Peyer's patch (tissue), 4 donors: ENCODE measurements at places on chromosomes 2 and 18. TPM values are rescaled to one million over a fixed set of nuclear protein-coding genes. Genes with fewer than 3 reads are reported as not detected.

DNA sequence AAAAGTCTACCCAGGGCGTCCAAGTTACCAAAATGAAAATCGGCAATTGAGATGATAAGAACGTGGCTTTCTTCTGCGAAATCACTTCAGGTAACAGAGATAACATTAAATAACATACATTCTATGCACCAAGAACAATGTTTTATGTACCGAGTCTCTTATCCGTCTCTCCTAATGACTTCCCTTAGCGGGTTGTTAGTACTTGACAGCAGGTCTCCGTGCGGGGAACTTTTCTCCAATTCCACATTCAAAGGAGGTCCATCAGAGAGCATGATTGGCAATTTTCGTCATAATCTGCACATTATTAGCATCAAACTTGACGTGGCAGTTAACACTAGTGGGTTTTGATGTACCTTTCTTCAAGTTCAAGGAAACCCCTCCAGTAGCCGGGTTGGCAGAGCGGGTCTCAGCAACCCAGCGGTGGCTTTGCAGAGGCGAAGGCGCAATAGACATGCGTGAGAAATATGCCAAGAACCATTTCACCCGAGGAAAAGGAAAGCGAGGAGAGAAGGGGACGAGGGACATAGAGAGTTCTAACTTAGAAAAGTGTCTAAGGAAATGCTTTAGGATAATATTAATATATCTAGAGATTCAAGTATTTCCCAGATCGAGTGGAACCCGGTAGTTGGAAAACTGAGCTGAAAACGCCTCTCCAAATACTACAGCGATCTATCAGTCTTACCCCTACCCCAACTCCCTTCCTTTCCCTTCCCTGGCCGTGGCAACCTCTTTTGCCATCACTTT is 5.0 kb downstream of the EVX2 start:
- no peak for DNase-seq

GRCh38 chr2:121902171-121902591 is 146.7 kb downstream of the TSN start:
- no peak for DNase-seq

GRCh38 chr2:241801611-241802420 is 7.2 kb upstream of the NEU4 start:
- no peak for DNase-seq

DNA sequence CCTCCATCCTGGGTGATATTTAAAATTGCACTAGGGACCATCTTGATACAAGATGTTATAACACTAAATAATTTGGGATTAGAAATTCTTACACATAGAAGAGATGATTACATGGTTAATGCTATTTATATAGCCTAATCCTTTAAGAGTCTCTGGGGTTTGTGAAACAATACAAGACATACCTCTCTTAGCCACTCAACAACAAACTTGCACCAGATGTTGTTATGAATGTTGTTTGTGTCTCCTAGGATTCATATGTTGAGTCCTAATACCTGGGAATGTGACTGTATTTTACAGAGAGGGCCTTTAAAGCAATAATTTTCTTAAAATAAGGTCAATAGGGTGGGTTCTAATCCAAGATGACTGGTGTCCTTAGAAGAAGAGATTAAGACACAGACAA is 678.3 kb downstream of the NYAP2 start:
- DNase-seq = no peak

GRCh38 chr18:7011142-7011541 is 106.5 kb downstream of the LAMA1 start:
- no peak for DNase-seq

DNA sequence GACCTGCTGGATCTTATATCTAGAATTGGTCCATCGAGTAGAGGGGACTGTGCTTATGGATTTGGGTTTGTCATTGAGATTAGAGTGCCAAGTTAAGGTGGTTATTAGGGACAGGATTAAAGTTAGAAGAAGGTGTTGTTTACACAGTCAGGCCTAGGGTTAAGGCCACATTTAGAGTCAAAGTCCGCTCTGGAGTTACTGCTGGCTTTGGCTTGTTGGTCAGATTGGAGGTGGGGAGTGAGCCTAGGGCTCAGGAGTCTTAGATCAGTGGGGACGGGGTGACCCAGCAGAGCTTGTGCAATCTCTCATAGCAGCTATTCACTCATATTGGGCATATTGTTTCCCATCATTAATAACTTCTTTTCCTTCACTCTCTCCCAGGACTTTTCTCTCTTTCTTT is 13.5 kb upstream of the EPAS1 start:
- no peak for DNase-seq

- no peak for DNase-seq
These were observed 393.5 kb downstream of the TMEM182 start for GRCh38 chr2:103155308-103155707.

- DNase-seq = no peak
These were observed 1.2 kb downstream of the OTX1 start for GRCh38 chr2:63051795-63052333.

GRCh38 chr2:148161909-148162435 is 141.1 kb downstream of the MBD5 start:
- no peak for DNase-seq

GRCh38 chr2:31553362-31553761 is 27.4 kb downstream of the SRD5A2 start:
- DNase-seq = no peak

DNA sequence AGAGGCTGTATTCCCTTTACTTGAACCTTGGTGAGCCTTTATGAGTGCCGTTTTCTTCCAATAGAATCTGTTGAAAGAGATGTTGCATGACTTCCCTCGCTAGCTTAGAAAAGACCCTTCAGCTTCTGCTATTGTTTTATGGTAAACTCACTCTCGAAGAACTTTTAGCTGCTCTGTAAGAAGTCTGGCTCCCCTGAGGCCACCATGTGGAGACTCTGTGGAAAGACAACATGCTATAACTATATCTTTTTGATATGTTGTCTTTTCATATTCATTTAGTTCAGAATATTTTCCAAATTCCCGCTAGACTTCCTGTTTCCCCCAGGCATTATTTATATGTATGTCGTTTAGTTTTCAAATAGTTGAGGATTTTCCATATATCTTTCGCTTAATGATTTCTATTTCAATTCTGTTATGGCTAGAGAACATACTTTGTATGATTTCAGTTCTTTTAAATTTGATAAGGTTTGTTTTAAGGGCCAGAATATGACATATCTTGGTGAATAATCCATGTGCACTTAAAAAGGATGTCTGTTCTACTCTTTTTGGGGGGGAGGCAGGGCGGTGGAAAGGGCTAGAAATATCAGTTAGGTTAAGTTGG is 64.1 kb downstream of the PTPN4 start:
- peak; percentile 55 for DNase-seq

DNA sequence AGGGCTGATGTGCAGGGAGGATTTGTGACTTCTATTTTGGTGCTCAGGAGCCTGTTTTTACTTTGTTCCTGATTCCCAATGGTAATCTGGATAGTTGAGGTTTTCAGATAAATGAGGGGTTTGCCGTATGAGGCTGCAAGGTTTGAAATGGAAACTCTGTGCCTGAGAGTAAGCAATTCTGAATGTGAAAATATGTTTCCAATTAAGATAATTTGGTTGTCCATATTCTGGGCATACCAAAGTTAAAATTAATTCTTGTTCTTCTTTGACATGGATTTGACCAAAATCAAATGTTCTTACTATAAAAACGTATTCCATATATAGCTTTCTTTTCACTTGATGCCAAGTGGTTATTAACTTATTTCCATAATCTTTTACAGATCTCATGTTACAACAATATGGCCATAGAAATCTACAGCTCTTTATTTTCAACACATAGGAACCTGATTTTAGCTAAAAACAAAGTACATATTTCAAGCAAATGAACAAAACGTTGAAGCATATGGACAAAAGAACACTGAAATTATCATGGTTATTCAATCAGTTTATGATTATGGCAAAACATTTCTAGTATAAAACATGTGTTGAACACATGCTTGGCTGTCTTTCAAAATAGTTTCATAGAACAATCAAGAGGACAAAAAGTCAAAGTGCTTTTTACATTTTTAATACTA is 63.4 kb upstream of the ARHGAP28 start:
- DNase-seq = no peak

DNA sequence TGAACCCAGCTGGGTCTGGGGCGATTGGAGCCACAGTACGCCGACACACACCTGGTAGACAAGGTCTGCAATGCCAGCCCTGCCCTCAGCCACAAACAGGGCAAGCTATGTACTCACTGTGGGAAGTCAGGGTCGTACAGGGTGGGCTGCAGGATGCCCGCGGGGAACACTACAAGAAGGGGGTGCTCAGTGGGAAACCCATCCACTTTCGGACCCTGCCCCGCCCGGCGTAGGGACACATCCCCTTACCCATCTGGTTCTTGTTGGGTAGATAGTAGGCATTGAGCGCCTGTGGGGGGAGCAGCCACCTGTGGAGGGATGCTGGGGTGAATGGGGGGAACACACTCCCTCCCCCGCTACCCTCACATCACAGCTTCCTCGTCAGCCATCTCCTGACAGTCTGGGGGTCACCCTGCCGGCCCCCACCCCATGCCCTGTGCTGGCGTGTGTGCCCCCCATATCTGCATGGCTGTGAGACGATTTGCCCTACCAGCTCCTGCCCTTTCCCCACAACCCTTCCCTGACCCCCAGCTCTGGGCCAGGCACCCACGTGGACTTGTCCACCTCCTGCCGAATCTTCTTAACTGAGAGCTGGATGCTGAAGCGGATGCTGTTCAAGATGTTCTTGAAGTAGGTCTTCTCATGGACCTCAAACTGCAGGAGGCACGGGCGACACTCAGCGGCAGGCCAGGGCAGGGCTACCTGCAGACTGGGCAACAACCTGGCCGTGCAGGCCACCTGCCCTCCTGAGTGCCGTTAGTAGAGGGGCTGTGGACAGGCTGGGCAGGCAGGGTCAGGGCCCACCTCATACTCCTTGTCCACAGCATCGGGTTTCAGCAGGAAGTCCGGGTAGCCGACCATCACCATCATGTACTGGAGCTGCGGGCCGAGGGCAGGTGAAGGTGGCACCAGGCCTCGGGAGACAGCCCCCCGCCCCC is 5.1 kb downstream of the ECEL1 start:
- DNase-seq = no peak

- DNase-seq = peak; percentile 42
These were observed 92.7 kb downstream of the USP40 start for GRCh38 chr2:233473878-233474277.

GRCh38 chr2:236165842-236166795 is 2.1 kb downstream of the GBX2 start:
- no peak for DNase-seq

DNA sequence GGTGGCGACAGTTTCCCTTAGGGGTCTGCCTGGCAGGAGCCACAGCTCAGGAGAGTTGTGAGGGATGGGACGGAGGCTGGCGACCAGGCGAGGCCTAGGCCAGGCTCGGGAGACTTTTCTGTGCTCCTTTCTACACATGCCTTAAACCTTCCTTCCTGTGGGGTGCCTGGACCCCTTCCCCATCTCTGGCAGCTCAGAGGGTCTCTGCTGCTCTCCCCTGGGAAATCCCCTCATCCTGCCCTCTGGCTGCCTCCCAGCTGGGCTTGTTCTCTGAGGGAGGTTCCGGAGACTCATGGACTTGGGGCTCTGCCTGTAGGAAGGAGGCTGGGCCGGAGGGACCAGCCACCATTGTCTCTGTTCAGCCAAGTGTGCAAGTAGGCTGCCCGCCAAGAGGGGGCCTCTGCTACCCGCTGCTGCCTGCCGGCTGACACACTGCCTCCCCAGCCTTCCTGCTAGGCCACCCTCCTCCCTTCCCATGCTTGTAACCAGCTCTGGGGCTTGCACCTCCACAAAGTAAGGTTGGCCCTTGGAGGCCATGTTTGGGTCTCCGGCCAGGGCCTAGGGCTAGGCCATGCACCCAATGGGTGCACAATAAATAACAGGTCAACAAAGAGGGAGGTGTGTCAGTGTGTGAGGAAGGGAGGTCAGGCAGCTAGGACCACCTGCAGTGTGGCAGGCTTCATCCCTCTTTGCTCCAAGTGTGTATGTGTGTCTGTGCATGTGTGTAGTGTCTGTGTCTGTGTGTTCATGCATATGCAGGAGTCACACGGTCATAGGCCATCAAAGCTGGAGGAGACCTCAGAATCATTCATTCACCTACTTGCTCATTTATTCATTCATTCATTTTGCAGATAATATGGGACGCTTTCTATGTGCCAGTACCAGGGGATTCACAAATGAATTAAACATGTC is 28.8 kb downstream of the PSD4 start:
- no peak for DNase-seq

DNA sequence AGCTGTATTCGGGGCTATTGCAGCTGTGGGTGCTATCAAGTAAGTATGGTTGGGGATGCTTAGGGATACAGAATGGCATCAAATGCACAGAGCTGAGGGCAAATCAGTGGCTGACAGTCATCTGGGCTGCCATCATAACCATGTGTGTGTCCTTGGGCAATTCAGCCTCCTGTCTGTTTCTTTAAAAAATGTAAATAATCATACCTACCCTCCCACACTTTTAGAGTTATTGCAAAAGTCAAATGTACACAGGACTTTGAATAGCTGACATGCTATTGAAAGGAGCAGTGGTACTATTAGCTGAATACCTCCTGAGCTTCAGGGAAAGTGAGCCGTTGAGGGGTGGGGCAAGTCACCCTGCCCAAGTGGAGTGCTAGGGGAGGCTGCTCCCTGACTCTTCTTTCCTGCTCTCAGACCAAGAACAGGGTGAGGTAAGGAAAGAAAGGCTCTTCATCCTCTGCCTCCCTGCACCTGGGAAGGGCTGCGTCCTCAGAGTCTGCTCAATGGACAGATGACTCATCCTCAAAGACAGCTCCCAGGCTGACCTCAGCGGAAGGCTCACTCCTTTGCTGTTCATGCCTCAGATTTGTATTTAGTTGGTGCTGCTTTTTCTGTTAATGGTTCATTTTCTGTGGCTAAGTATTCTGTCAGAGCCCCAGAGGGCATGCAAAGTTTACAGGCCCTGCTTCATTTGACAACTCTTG is 54.9 kb upstream of the BZW1 start:
- DNase-seq = peak; percentile 80

DNA sequence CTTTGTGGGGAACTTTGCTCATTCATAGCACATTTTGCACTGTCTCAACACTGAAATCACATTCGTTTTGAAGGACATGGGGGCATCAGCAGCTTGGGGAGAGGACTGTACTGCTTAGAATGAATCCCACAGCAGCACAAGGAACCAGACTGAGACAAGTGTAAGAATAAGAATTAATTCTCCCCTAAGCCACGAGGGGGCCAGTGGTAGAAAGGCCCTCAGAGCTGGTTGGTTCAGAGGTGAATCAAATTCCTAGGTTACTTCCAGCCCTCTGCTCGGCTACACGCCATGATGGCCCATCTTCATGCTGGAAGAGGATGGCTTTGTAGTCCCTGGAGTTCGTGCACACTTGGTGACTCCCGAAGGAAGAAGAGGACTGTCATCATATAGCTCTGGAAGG is 12.0 kb upstream of the MC5R start:
- no peak for DNase-seq

GRCh38 chr18:33863912-33864311 is 285.9 kb downstream of the ASXL3 start:
- DNase-seq = no peak

The TNFRSF11A gene
- total RNA-seq = 29.6 TPM
